ENCODE measurements at places on chromosomes 16 and 17.

GRCh38 chr16:67150047-67150832 lies 558 bp downstream of the B3GNT9 start:
- DNase-seq: peak; percentile 86

- no peak for DNase-seq
Measured at GRCh38 chr17:14776791-14777190, 475.9 kb downstream of the HS3ST3B1 start.

DNA sequence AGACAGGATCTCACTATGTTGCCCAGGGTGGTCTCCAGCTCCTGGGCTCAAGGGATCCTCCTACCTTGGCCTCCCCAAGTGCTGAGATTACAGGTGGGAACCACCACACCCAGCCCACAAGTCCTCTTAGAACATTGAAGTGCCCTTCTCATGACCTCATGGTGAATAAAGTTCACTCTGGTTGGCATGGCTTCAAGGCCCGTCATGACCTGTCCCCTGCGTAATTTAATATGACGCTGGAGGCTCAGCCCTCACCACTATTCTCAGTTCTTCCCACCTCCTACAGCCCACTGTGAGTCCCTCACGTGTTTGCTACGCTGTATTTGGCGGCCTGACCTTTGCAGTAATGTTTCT lies 1.9 kb downstream of the ENDOV start:
- DNase-seq: no peak

GRCh38 chr17:76462556-76463290 lies 4.7 kb upstream of the AANAT start:
- DNase-seq: no peak

DNA sequence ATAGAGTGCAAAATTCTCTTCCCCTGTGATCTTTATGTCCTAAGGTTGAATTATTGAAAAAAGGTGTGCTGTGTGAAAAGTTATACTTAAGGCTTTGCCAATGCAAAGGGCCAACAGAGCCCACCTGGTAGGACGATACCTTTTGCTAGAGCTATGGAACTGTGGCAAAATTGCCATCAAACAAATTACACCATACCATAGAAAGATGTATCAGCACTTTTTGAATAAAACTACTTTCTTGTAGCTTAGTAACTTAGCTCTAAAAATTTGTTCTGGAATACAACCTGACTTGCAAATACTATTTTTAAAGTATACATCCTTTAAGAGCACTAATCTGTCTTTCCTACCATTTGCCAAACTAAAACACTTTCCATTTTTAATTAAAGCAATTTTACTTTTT lies 147.2 kb upstream of the ERCC4 start:
- DNase-seq: no peak

GRCh38 chr16:82643936-82644630 lies 17.3 kb downstream of the CDH13 start:
- no peak for DNase-seq

GRCh38 chr17:78419970-78420815 lies 41.7 kb downstream of the PGS1 start:
- DNase-seq: no peak

- no peak for DNase-seq
Measured at GRCh38 chr17:76027159-76027839, at the start of gene EVPL. TSS of gene EVPL (minus strand) at chr17:76027306. CDS start at chr17:76027198, 108 bp downstream.

DNA sequence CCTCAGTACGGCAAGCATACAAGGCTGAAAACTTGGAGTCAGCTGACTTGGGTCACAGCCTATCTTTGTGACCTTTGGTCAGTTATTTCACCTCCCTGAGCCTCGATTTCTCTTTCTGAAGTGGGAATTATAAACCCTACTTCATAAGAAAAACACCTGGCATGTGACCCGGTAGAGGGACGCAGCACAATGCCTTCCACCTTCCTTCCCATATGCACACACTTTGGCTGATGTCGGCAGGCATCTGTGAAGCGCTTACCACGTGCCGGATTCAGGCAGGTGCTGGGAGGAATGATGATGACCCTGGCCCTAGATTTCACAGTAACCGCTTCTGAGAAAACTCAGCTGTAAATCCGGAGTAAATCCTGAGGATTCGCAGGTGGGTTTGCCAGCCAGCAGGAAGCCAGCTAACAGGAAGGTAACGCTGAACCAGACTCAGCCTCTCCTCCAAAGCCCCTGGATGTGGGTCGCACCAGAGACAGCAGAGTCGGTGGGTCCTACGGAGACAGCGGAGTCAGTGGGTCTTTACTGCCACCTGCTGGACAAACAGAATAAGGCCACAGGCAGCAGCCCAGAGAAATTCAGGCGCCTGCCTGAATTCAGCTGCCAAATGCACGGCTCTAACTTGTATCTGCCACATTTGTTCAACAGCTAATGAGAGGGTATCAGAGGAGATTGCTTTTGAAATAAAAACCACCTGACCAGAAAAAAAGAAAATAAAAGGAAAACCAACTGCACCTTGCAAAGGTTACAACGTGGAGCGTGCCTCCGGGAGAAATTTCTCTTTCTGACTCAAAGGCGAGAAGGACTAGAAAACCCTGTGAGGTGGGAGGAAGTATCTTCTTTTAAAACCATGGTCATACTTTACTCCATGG lies 16.6 kb downstream of the COPRS start:
- peak; percentile 86 for DNase-seq
